ENCODE measurements at places on chromosomes 4 and X.

GRCh38 chrX:48531358-48531959 lies 8.1 kb upstream of the TBC1D25 start:
- no peak for DNase-seq

- DNase-seq = no peak
Measured at GRCh38 chr4:7070729-7071511, 3.1 kb upstream of the GRPEL1 start.

DNA sequence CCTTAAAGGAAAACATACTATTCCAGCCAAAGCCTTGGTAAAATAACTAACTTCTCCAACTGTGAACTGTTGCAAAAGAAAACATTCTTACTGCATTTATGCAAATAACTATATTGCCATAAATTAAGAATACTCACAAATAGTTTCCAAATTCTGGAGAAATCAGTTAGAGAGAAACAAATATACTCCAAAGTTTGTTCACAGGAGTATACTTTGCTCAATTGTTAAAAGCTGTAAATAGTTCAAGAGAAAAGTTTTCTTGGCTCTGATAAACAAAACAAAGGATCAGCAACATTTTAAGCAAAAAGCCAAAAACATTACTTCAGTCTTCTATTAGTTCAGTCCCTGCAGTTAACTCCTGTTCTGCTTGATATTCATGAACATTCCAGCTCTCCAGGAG lies 83.0 kb downstream of the EIF4E start:
- DNase-seq = no peak

GRCh38 chr4:120918788-120919187 lies 3.7 kb downstream of the PRDM5 start:
- no peak for DNase-seq

GRCh38 chrX:73508861-73509260 lies 54.1 kb upstream of the CHIC1 start:
- no peak for DNase-seq

Data from NCI-H446 treated with DMSO at 0.1 percent for 48 hours (cell line).